Stimulated activated CD8-positive, alpha-beta memory T cell treated with anti-CD3 and anti-CD28 coated beads, Interleukin-7, amount 100 ng/mL, for 1 hour (primary cell): ENCODE measurements at places on chromosomes 12 and 14.

DNA sequence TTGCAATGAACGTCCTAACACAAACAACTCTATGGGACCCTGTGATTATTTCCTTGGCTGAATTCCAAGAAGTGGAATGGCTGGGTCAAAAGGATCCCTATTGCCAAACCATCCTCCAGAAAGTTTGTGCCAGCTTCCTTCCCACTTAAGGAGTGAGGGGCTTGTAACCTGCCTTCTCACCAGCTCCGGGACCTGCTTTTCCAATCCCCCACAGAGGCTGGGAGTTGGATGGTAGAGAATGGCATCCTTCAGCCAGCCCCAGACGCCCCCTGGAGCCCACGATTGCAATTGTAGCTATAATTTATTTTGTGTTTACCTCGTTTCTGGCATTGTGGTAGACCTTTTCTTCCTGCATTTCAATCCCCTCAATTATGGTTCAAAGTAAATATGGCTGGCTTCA lies 9.7 kb upstream of the ZDHHC22 start:
- DNase-seq = no peak

DNA sequence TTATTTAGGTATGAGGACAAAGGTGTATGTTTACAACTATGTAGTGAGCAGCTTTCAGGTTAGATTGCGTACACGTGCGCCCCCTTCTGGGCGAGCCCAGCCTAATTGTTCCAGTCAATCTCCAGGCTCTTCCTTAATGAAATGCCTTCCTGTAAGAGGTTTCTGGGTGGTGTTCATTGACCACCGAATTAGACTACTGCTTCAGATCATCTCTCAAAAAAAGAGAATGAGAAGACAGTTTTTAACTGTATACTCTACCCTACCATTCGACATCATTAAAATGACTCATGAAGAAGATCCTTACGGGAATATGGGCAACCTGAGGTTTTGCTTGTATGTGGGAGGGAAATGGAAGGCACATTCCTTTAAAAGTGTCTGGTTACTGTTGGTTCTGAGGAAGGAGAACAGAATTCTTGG lies 2.1 kb downstream of the LUM start:
- DNase-seq = no peak

DNA sequence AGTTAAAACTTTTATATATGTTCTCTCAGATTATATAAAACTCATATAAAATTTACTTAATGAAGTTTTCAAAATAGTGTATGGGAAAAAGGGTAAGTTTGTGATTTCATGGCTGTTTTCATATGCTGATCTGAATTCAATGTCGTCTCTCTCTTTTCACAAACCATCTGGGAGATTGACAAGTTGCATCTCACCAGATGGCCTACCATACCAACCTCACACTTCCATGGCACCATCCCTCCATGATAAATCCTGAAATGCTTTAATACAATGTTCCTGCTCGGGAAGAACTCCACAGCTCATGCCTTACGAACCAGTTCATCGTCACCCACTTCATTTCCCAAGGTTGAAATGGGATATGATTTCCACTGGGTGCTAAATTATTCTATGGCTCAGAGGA lies 22.3 kb downstream of the PTPRO start:
- no peak for DNase-seq

DNA sequence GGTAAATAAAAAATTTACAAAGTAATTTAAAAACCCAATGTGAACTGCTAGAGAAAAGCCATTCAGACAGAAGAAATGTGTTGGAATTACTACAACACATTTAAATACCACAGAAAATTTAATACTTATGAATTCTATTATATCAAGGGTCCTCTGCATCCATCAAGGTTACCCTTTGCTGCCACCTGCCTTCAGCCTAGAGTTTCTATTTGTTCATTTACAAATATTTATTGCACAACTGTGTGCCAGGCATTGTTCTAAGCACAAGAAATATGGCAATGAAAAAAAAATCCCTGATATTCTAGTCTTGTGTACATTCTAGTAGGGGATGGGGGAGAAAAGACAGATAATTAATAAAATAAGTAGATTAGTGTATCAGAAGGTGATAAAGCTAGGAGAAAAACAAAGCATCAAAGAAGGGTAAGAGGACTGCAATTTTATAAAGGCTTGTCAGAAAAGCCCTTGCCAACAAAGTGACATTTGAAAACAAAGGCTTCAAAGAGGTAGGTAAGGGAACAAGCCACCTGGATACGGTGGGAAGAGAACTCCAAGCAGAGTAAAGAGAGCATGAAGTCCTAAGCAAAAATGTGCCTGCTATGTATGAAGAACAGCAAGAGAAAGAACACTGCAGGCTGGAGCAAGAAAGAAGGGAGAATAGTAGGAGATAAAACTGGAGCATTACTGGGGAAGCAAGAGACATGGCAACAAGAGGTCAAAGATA lies 59.1 kb upstream of the SLC6A13 start:
- no peak for DNase-seq

DNA sequence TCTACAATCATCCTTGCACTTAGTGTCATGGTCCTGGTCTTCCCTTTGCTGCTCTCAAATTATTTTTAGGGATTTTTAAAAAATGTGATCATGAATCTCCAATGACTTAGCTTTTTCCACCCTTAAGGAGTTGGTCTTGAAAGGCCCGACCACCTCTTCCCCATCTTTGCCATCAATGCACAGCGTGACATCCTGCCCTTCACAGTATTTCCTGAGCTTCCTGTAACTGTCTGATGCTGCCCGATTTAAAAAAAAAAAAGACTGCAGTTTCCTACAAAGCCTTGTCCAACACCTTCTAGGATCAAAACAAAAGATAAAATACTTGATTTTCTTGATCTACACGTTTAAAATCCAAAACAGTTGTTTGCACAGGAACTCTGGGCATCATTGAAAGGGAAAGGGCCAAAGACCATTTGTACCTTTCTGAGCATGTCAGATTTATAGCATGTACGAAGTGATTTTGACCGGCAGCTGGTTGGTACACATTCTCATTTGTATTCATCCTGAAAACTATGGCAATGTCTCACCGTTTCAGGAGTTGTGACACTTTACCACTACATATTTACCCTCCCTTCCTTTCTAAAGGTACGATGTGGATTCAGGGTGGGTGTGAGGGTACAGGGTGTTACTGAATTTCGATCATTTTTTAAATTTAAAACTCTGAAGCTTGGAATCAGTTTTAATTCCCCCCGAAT lies 7.4 kb upstream of the ELK3 start:
- DNase-seq = no peak

DNA sequence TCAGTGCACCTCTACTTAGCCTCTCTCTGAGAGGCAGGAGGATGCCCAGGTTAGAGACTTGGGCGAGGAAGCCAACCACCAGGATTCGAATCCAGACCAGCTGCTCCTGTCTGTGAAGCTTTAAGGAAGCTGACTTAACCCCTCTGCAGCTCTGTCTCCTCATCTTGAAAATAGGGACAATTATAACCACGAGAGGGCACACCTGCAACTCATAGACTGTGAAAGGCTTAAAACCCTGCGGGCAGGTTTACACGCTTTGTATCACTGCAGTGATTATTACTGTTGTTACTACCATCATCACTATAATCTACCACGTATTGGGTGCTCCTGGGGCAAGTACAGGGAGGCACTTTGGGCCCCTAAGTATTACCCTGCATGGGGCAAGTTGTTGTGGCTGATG lies 379.8 kb downstream of the VRK1 start:
- DNase-seq = no peak

- no peak for DNase-seq
Measured at GRCh38 chr14:92440345-92441003, 73.1 kb upstream of the RIN3 start.

DNA sequence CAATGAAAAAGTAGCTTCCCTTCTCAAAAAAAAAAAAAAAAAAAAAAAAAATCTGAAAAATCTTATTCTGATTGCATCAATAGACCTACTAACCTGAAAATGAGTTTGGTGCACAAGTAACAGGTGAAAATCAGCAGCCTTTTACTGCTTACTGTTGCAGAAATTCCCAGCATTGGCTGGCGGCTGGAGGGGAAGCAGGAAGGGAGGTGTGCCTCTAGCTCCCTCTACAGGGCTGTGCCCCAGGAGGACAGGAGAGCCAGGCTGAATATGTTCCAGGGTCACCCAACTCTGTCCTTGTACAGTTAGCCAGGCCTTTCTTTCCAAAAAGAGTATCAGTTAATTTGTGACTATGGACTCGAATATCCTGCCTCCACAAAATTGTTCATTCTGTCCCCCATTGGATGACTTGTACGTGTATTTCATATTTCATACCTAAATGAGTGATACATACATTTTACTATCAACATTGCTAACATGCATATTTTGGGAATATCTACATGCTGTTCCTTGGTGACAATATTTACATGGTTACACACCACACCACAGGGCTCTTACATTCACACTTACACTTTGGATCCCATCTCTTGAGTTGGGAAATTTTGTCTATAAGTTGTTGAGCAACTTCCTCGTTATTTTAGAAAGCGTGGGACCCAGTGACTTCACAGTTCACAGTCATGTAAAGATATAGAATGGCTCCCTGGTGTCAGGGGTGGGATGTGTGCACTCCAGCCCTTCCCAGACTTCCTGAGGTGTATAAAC lies 124.8 kb downstream of the SAMD4A start:
- DNase-seq = no peak

- DNase-seq = no peak
Measured at GRCh38 chr14:75295061-75295461, 16.4 kb downstream of the FOS start.

GRCh38 chr12:92938638-92939037 lies 9.5 kb upstream of the EEA1 start:
- no peak for DNase-seq

DNA sequence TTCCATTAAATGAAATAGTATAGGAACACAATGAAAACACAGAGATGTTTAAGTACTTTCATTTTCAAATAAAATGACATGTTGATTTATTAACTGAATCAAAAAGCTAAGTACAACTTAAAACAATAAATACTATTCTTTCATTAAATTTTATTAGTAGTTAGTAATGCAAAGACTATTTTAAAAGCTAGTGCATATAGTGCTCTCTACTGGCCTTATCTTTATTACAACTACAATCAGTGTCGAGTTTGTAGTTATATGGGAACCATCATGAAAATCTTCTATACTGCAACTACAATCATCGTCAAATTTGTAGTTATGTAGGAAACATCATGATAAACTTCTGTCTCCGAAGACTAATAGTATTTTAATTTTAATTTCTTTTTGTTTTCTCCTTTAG lies 8.9 kb upstream of the LIN7A start:
- DNase-seq = no peak

- no peak for DNase-seq
Measured at GRCh38 chr12:89674326-89674942, 34.2 kb downstream of the ATP2B1 start.

- no peak for DNase-seq
Measured at GRCh38 chr14:96224480-96225096, 19.9 kb downstream of the BDKRB2 start.
